Hypothalamus (tissue), 51 donors: ENCODE measurements at places on chromosomes 2 and 18.

DNA sequence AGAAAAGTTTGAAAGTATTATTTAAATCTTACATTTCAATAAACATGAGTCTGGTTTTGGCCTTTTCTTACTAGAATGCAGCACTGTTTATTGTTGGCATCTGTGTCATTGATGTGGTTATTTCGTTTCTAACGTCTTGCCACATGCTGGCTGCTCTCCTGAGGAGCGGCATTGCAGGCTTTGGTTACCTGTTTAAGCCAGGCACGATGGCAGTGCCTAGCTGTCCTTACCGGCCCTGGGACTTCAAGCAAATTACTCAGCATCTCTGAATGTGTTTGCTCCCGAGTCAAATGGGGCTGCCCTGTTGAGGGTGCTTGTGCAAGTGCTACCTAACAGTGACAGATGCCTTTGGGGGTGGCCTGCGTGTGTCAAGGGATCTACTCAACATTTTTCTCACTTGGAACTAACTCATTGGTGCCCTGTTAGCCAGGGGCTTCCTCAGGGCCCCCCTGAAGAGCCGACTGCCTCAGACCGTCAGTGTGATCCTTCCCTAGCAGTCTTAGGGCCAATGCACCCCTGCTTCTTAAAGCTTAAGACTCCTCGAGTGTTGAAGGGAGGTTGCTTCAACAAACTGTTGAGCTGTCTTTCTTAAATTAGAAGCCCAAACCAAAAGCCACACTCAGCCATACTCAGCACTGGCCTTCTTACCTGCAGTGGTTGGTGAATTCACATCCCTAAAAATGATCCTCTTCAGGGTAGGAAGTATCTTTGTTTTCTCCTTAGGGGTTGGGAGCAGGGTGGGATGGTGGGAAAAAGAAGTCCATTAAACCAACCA is 151.5 kb downstream of the NCK2 start:
- no peak for DNase-seq

GRCh38 chr2:143392358-143392757 is 263.1 kb downstream of the ARHGAP15 start:
- no peak for DNase-seq

GRCh38 chr2:59570818-59571217 is 982.6 kb downstream of the BCL11A start:
- no peak for DNase-seq

- DNase-seq, result no peak
These were observed 313.0 kb upstream of the MYT1L start for GRCh38 chr2:2644040-2644439.

DNA sequence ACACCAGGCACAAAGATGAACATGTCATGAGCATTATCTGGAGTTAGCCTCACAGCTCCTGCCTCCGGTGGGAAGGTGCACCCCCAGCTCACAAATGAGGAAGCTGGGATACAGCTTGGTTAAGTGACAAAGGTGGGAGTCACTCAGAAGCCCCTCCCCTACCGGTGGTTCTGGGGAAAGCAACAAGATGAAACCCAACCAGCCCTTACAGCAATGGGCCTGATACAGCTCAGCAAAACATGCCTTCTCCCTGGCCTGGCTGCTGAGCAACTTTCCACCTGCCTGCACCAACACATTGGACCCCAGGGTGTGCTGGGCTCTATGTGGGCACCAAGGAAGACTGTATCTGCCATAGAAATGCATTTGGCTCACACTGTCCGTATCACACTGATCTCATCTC is 113.2 kb downstream of the GYPC start:
- no peak for DNase-seq

DNA sequence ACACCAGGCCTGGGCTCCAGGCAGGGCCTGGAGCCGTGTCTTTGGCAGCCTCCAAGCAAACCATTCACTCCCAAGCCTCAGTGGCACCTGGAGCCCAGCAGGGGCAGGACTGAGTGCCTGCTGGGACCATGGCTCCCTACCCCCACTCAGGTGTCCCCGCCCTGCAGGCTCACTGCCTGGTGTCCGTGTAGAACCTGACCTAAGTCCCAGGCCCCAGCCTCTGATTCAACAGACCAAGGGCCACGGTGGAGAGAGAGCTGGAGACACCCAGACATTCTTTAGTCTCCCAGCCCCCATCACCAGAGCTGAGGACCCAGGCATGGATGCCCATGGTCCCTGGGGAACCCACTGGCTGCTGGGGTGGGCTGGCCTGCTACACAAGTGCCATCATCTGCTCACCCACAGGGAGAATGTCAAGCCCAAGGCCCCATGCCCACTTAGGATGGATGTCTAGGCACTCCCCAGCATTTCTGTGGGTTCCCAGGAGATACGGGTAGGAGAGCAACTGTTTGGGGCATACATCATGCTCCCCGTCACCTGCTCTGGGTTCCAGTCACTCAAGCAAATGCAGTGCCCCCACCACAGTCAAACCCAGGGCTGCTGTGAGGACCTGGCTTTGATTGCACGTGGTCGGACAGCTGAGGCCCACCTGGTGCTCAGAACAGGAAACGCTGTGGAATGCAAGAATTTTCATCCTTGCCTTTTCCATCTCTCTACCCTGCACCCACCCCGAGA is 42.9 kb upstream of the ATG16L1 start:
- DNase-seq, result no peak

- DNase-seq, result no peak
These were observed 76.3 kb upstream of the WDSUB1 start for GRCh38 chr2:159362816-159363251.

DNA sequence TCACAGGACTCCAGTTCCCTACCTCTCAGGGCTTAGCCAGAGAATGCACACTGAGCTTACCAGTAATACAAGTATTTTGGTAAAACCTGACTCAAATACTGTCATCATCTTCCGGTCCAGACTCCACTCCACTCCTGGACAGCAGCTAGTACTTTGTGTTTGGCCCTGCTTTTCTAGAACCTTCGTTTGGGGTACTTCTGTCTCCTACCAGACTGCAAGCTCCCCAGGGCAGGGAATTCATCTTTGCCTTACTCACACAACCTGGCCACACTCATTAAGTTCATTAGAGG is 108.9 kb upstream of the CDC42EP3 start:
- DNase-seq, result no peak

DNA sequence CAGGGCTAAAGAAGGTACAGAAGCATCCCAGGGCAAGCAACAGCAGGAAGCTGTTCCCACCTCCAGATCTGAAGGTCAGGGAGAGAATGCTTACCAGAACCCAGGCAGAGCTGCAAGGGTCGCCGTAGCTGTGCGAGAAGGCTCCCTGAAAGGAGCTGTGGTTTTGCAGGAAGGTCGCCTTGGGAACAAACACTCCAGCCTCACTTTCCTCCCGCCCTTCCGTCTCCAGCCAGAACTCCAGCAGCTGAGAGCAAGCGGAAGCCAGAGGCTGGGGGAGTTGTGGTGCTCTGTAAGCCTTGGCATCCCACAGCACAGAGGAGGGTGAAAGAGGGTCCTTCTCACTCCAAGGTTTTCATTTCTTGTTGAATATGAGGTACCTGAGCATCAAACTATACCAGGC is 18.3 kb upstream of the ICOS start:
- DNase-seq, result no peak

GRCh38 chr2:230520875-230521155 is 104.8 kb downstream of the SP100 start:
- no peak for DNase-seq

DNA sequence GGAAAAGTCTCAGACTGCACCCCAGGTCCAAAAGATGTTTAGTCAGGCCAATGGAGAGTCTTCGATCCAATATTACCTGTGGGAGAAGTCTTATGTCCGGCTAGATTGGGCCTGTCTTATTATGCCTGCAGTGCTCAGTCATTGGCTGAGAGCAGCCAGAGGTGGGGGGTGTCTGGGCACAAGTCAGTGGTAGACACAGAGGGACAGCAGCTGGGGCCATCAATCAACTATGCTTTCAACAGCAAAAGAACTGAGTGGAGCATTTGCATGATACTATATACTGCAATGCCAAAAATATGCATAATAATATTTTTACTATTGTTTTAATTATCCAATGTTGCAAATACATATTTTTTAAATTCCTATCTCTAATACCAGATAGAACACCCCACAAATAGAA is 298.6 kb upstream of the CDH20 start:
- DNase-seq, result no peak
